Spinal cord (tissue), 10 donors: ENCODE measurements at places on chromosomes 2 and 18.
A peak's percentile ranks its signal among the peaks of the same experiment; 100 is the strongest.

DNA sequence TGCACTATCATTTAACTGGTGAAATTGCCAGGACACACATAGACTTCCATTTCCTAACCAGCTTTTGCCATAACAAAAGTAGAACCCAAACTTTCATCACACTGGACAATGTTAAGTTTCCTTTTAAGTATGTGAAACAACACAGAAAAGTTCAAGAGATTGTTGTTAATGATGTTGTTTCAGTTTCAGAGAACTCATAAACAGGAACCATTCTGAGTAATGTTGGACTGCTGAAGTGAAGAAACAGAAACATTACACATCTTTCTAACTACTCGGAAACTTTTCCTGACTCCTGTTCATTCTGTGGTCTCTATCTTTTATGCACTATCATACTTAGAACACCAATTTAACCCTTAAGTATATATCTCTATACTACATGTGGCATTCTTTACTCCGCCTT is 179.2 kb downstream of the RIT2 start:
- no peak for DNase-seq

DNA sequence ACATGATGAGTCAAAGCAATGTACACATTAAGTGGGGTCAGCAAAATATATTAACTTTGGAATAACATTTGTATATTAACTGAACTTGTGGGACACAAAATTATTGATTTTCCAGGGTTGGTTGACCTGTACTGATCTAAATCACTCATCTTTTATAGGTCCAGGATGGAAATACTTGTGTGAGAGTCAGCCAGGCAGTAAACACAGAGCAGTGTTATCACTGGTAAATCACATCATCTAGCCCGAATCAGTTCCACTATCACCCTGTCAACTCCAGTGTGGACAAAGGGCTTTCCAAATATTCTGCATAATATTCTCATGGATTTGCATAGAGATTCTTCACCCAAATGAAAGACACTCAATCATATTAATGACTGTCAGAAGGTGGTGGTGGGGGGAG is 295.7 kb downstream of the LRP1B start:
- DNase-seq = no peak

DNA sequence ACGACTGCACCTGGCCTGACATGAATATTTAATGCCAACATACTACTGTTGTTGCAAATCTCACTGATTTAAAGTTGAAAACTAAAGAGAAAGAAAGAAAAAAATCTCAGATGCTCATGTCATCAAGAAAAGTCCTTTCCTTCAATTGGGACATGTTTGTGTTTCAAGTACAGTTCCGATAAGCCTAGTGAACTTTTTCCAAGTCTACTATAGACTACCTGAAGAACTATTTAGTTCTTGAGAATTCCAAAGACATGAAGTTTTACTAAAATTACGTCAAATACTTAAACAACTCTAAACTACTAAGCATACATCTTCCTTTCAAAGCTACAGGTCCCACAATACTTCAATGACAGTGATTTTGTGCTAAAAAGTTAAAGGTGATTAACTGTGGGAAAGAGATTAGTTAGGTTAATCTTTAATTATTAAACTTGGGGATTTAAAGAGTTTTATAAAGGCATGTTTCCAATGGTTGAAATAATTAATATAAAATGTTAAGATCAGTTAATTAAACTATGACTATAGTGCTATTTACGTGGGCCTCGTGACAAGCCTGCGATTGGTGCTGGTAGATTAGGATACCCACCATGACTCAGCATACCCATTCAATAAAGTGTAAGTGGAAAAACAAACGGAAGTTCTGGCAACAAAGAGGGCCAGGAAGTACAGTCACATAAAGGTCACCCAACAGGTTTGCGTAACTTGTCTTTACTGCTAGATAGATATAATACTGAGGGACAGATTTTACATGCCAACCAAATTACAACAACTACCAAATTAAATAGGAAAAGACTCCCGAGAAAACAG is 55.5 kb downstream of the SEPTIN10 start:
- no peak for DNase-seq

GRCh38 chr2:110993557-110994231 is 127.0 kb upstream of the BCL2L11 start:
- no peak for DNase-seq

- DNase-seq = no peak
These were observed 45.8 kb downstream of the TSHZ1 start for GRCh38 chr18:75256376-75256775.

DNA sequence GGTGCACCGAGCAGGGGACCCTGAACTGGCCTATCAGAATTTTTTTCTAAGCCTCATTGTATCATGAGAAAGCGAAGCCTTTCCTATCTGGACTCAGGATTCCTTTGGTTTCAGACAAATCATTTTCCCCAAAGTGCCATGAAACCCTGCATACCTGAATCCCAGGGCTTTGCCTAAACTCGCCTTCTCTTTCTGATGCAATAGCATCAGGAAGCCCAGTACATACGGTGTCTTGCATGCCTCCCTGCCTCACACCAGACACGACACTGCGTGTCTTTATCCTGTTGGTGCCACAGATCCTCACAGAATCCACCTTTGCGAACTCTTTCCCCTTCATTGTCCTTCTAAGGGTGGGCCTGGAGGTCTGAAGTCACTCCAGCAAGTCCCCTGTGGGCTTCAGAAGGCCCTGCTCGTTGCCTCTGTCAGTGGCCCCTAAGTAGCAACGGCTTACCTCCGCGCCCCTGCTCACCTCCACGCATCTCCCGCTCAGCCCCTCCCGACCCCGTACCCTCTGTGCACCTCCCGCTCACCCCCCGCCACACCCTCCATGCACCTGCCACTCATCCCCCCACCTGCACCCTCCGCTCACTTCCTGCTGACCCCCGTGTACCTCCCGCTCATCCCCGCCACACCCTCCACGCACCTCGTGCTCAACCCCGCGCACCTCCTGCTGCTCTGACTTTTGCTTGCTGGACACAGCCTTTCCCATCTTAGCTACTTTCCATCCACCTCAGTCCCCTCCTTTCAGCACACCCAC is 83.4 kb downstream of the TPGS2 start:
- DNase-seq = no peak

DNA sequence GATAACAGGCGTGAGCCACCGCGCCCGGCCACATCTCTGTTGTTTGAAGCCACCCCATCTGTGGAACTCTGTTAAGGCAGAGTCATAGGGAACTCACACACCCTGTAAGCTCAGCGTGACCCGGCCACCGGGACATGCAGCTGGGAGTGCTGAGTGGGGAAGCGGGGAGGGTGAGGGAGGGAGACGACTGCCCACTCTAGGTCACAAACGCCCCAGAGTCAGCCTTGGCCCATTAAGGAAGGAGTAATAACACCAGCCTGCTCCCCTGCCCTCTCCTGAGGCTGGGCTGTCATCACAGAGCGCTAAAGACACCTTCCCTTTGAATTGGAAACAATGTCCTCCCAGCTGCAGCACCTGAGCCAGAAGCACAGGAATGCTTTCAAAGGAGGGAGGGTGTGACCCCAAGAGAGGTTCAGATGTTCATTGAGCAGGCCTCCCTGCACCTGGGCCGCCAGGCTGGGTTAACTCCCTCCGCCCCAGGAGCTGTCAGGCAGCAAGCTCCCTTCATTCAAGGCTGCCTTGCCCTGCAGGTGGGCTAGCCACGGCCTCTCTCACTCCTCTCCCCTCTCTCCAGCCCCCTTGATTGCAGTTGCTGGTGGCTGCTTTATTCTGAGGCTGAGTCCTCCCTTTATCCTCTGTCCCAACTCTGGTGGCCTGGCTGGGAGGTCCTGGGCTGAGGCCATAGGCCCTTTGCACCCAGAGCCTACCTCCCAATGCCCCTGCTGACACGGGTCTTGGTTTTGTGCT is 77.2 kb upstream of the HPCAL1 start:
- no peak for DNase-seq

DNA sequence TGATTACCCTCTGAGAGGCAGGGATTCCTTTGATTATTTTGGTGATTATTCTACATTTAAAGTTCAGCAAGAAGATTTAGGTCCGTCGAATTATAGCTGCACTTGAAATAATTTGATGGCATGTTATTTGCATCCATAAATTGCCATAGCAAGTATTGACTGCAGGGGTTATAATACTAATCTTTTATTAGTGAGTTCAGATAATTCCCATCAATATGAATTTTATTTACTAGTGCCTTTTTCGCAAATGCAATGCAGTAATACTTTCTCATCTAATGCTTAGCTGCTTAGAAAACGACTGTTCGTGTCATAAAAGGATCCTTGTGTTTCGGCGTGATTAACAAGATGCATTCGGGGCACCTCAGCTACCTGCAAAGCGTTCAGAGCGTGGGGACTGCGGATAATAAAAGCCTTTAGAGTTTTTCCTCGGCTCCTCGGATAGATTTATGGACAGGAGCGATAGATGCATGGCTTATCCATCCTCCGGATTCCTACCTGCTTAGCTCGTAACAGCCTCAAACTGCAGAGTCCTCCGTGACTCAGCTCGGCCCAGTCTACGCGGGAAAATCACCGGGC is 2.5 kb upstream of the GBX2 start:
- DNase-seq = peak; percentile 46

DNA sequence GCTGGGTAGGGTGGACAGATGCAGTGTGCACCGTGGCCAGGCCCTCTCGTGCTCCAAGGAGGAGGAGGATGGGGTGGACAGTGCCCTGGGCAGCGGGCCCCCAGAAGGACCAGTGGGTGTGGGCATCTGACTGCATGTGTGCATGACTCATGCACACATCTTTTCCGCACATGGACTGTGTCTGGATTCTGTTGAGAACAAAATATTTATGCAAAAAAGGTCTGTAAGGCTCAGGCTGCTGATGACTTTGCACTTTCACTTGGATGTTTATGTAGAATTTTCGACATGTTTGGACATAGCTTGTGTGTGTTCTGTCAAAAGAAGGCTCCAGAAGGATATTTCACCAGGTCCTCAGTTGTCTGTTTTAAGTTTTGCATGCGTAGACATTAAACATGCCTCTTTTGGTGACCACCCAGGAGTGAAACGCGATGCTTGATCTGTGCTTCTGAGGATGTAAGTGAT is 45.6 kb downstream of the MTCL1 start:
- no peak for DNase-seq

DNA sequence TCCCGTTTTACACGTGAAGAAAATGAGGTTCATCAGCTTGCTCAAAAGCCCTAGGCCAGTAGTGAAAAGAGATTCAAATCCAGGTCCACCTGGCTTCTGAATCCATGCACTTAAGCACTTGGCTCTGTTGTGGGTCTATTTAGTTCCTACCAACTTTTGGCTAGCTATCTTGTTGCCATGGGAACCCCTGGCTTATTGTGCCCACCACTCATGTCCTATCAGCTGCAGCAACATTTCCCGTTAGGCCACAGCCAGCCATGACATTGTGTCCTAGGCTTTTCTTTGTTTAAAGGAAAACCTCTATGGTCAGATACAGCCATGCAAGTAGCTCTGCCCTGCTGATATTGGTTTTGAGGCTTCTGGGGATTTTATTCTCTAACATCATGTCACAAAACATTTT is 49.8 kb downstream of the PLEK start:
- DNase-seq = peak; percentile 39

GRCh38 chr2:19353721-19354050 is 4.7 kb downstream of the OSR1 start:
- DNase-seq = no peak

DNA sequence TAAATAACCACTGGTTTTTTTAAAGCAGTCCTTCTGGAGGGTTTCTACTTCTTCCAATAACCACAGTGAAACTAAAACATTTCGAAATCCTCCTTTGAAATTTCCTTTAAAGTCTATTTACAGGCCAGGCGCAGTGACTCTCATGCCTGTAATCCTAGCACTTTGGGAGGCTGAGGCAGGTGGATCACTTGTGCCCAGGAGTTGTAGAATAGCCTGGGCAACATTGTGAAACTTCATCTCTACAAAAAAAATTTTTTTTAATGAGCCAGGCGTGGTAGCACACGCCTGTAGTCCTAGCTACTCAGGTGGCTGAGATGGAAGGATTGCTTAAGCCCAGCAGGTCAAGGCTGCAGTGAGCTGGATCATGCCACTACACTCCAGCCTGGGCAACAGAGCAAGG is 15.2 kb downstream of the KIDINS220 start:
- no peak for DNase-seq

DNA sequence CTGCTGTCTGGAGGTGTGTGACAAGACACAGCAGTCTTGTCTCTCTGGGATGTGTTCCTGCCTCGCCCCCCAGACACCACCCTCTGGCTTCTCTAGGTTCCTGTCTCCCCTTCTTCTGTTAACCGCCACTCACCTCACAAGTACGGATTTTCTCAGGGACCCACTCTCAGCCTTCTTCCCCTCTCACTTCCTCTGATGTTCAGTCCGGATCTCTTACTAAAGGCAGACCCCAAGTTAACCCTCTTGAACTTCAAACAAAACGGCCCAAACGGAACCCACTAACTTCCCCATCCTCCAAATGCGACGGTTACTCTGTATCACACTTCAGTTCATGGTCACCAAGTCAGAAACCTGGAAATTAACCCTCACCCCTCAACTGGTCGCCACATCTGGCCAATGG is 32.0 kb downstream of the B4GALT6 start:
- no peak for DNase-seq

- no peak for DNase-seq
These were observed 247.6 kb upstream of the TNP1 start for GRCh38 chr2:217107480-217107879.

DNA sequence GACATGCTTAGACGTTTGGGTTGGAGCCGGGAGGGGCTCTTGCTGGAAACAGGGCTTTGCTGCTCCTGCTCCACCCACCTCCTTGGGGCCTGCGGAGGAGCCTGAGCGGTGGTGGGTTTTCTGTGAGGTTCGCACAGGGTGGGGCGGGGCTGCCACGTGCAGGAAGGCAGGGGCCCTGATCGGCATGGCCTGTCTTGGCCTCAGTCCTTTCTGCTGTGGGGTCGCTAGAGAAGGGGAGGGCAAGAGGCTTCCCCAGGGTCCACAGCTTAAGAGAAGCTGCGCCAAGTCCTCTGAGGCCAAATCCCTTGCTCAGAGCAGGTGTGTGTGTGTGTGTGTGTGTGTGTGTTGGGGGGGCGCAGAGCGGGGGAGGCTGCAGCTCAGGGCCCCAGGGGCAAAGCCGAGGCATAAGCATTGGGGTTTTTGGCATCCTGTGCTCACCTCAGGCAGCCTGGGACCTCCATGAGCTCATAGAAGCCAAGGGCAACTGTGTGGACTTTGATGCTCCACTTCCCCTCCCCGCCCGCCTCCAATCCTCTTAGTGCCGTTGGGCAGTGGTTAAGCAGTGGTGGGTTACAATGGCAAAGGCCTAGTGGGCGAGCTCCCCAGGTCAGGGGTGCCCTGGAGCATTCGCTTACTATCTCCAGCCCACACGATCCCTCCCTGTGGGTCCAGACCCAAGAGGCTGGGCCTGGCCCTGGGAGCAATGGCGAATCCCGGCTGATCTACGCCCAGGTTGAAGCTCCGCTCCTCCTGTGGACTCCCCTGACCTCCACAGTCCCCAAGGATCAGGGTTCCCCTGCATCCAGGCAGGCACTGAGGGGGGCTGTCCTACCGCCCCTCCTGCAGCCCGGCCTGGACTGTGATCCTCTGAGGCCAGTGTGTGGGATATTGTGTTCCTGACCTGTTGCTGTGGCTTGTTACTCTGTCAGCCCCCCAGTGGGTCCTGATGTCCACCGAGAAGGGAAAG is 28.9 kb downstream of the TOGARAM2 start:
- no peak for DNase-seq

DNA sequence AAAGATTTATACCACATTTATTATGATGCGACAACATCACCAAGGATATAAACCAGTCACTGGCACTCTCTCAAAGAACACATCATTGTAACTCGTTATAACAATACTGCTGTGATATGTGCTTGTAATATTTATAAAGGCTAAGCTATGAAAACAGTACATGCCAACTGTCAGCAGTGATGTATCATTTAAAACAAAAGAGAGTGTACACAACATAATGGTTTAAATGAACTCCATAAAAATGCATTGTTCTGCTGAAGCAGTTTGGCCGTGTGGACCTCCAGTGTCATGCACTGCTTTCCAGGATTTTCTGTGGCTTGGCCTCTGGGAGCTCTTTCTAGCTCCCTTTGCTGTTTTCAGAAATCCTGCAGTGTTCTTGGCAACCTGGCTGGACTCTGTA is 215.6 kb downstream of the MTX2 start:
- DNase-seq = no peak
